ENCODE measurements at places on chromosomes 12 and 14. TPM values are rescaled to one million over a fixed set of nuclear protein-coding genes. Genes with fewer than 3 reads are reported as not detected.

The SIRT4 gene
- total RNA-seq = 4.5 TPM

The RALGAPA1 gene
- total RNA-seq = 23.3 TPM

- no peak for DNase-seq
Measured at GRCh38 chr14:22143363-22143762, 445.7 kb downstream of the DAD1 start.

GRCh38 chr12:6534945-6535696 is 804 bp downstream of the GAPDH start:
- DNase-seq = peak; percentile 70

GRCh38 chr12:66514581-66514980 is 164.3 kb downstream of the GRIP1 start:
- peak; percentile 3 for DNase-seq

DNA sequence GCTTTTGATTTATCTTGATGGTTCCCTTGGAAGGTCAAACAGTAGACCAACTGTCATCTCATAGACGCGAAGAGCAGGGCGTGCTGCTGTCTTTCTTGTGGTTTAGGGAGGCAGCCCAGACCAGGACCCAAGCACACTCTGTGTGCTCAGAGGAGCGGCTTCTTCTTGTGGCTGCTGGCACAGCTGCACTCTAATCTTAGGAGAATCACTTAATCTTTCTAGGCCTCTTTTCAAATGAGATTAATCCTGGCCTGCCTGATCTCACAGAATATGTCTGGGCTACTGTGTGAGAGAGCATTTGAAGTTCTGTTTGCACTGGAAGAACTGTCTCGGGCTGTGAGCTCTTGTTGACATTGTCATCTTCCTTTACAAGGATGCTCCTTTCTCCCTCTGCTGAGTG is 60.0 kb upstream of the TRAF3 start:
- DNase-seq = peak; percentile 94

DNA sequence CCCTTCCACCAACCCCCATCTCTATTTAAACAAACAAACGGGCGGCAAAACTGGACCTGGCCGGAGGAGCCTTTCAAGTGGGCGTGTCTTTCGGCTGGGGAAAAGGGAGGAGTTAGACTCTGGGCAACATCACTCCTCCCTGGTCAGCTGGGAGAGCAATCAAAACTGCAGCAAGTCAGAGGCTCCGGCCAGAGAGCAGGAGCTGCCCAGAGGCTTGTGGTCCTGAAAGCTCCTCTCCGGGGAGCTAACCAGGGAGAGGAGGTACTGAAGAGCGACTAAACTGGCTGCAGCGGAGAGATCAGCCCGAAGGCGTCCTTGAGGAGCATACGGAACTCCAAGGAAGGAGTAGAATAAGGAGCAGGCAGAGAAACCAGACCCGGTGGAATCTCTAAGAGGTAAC is at the start of gene NEUROD4:
TSS of gene NEUROD4 (plus strand) at position 191 of the 400 bp plus-strand sequence. CDS start 6,466 bp downstream, outside the sequence.
- peak; percentile 79 for DNase-seq

- no peak for DNase-seq
Measured at GRCh38 chr12:6378709-6379472, 3.5 kb upstream of the SCNN1A start.

- DNase-seq = no peak
Measured at GRCh38 chr12:17680220-17680619, 409.8 kb downstream of the RERGL start.
